ENCODE measurements at places on chromosomes 16 and 17.
A peak's percentile ranks its signal among the peaks of the same experiment; 100 is the strongest.

GRCh38 chr16:74898659-74899058 lies 86.3 kb downstream of the WDR59 start:
- DNase-seq, result no peak

- no peak for DNase-seq
These were observed 3.1 kb downstream of the EPX start for GRCh38 chr17:58195518-58196123.

- no peak for DNase-seq
These were observed 40.4 kb downstream of the ABAT start for GRCh38 chr16:8714807-8715206.

DNA sequence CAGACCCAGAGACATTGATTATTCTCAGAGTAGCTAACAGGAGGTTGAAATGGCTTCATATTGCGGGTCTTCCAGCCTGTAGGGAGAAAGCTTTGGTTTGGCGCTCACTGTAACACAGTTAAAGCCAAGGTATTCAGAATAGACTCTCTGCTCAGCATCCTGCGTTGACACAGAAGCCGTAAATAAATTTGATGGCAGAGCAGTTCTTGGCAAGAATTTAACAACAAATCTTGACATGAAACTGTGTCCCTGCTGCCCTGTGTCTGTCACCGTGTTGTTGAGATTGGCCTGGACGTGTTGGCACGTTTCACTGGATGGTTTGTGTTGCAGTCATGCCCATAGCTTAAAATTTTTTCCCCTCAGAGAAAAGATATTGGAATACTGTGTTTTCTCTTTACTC lies 359.6 kb downstream of the SNX29 start:
- no peak for DNase-seq

- no peak for DNase-seq
These were observed 158.8 kb downstream of the AATF start for GRCh38 chr17:37107406-37108083.

GRCh38 chr17:30104575-30105339 lies 11.9 kb upstream of the NSRP1 start:
- no peak for DNase-seq

DNA sequence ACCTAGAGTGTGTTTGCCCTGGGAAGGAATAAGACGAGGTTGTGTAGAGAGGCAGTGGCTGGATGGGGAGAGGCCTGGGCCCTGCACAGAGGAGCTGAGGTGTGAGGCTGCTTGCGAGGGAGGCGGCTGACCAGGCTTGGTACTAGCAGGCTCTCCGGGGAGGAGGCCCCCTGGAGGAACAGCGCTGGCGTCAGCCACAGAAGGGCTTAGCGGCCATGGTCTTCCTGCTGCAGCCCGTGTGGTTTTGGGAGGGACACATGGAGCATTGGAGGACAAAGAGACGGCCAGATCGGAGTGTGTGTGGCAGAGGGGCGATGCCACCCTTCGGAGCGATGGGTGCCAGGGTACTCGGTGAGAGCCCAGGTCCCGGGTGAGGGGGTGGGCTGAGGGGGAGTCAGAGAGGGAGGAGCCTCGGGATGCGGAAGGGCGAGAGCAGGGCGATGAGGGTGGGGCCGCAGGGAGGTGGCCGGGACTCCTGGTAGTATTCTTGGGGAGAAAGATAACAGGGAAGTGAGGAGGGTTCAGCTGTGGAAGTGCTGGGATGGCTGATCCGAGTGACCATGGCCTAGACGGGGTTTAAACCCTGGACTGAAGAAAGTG lies 8.3 kb downstream of the BANP start:
- no peak for DNase-seq

DNA sequence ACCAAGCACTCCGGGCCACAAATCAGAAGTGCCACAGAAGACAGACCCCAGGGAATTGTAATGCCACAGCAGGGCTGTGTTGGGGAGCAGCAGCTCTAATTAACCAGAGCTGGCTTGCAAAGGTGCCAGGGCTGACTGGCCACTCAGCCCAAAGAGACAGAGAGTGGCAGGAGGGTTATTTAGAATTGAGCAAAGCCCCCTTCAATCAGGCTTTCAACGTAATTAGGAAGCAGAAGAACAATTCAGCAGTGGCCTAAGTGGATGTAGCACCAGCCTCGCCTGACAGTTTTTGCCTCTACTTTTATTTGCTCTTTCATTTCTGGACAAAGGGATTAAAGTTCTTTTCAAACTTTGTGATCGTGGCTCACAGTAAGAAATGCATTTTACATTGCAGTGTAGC lies 278.3 kb upstream of the IRX3 start:
- DNase-seq, result no peak

GRCh38 chr17:892958-893357 lies 86.6 kb downstream of the NXN start:
- no peak for DNase-seq

DNA sequence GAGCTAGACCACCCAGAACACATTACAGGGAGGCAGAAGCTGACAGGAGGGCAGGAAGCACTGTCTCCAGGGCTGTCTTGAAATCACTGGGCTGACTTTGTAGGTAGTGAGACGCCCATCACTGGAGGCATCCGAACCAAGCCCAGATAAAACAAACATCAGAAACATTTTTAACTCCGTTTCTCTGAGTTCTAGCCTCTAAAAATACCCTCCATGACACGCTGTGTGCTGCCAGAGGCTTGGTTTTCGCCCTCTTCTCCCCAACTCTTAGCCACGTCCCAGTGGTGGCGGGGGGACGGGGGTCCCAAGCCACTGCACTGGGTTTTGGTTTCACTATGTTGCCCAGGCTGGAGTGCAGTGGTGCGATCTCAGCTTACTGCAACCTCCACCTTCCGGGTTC lies 1.2 kb downstream of the CEP295NL start:
- DNase-seq, result no peak

DNA sequence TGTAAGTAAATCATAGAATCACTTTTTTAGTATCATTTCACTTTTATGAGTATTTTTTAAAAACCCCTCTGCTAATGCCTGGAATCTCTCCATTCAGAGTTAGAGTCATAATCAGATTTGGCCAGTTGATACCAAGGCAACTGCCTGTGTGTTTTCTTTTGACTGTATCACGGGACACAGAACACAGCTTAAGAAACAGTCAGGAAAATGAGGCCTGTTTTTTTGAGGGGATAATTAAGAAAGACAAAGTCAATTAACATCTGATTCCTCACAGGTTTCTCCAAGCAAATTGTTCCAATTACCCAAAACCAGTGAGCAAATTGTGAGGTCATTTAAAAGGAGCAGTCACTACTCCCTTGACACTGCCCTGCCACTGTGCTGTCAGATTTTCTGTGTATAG lies 944.5 kb upstream of the SOX9 start:
- DNase-seq, result no peak

DNA sequence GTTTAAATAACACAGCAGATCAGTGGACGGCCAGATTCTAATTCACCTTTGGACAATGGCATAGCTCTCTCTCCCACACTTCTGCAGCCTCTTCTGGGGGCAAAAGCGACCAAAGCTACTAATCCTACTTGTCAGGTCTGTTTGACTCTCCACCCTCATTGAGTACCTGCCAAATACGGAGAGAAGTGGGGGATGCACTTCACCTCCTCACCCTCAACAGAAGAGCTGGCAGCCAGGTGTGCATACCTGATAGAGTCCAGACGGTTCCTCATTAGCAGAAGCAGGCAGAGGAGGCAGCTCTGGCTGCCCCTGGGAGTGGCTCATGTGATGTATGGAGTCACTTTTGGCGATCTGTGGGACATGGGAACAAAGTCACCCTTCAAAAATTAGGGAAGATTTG lies 4.9 kb downstream of the DNAH3 start:
- DNase-seq, result no peak

DNA sequence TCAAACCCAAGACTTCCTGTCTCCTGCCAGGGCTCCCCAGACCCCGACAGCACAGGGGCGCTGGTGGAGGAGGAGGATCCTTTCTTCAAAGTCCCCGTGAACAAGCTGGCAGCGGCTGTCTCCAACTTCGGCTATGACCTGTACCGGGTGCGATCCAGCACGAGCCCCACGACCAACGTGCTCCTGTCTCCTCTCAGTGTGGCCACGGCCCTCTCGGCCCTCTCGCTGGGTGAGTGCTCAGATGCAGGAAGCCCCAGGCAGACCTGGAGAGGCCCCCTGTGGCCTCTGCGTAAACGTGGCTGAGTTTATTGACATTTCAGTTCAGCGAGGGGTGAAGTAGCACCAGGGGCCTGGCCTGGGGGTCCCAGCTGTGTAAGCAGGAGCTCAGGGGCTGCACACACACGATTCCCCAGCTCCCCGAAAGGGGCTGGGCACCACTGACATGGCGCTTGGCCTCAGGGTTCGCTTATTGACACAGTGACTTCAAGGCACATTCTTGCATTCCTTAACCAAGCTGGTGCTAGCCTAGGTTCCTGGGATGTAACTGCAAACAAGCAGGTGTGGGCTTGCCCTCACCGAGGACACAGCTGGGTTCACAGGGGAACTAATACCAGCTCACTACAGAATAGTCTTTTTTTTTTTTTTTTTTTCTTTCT lies 8.1 kb downstream of the SERPINF1 start:
- DNase-seq, result no peak

GRCh38 chr17:7215652-7216180 lies 3.9 kb downstream of the DLG4 start:
- no peak for DNase-seq

- DNase-seq, result peak; percentile 73
These were observed 324.7 kb downstream of the SEC14L1 start for GRCh38 chr17:77465358-77466041.

DNA sequence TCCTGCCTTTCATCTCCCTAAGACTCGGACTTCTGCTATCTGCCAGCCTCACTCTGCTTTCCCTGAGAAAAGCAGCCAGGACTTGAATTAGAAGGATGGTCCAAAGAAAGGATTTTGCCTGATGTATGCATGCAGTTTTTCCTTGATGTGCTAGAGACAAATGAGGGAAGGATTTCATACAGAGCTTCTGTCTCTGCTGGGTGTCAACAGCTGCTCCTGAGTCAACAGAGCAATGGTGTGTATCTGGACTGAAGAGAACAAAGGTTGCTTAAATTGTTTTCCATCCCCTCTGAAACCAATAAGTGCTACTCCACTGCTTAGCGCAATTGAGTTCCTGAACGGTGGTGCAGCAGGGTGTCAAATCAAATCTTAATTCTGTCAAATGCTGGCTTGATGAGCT lies 680.6 kb upstream of the C16orf82 start:
- DNase-seq, result no peak

GRCh38 chr16:11432856-11433395 lies 87.7 kb downstream of the RMI2 start:
- DNase-seq, result no peak

DNA sequence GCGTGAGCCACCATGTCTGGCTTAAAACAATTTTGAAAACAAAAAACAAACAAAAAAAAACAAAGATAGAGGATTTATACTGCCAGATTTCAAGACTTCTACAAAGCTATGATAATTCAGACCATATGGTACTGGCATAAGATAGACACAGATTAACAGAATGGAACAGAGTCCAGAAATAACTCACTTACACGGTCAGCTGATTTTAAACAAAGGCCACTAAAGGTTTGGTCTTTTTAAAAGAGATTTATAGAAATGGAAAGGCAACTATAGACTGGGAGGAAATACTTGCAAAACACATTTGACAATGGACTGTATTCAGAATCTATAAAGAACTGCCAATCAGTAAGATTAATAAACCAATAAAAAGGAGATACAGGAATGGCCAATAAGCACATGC lies 48.6 kb upstream of the MNT start:
- no peak for DNase-seq

DNA sequence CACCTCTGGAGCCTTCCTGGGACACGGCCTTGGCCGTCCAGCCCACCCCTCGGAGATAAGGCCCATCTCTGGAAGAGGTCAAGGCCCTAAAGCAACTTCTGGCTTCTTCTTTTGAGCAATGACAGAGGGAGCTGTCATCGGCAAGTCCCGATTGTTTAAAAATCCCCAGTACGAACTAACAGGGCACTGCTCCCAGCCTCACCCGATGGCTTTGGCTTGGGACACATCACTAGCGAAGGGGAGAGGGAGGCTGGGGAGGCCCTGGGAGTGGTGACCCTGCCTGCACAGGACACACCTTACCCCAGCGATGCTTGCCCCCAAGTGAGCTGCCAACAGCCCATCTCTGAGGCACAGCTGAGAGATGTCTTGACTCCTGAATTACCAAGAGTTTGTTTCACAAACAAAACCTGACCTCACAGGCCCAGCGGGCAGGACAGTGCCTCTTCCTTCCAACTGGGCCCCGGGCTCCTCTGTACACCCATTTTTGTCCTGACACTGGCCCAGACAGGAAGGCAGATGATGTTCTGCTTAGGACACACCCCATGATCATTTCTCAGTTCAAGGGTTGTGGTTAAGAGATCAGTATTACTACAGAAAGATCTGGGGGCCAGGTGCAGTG lies 4.8 kb downstream of the SYNGR2 start:
- DNase-seq, result no peak

GRCh38 chr16:4593086-4593485 lies 21.6 kb downstream of the UBALD1 start:
- no peak for DNase-seq

DNA sequence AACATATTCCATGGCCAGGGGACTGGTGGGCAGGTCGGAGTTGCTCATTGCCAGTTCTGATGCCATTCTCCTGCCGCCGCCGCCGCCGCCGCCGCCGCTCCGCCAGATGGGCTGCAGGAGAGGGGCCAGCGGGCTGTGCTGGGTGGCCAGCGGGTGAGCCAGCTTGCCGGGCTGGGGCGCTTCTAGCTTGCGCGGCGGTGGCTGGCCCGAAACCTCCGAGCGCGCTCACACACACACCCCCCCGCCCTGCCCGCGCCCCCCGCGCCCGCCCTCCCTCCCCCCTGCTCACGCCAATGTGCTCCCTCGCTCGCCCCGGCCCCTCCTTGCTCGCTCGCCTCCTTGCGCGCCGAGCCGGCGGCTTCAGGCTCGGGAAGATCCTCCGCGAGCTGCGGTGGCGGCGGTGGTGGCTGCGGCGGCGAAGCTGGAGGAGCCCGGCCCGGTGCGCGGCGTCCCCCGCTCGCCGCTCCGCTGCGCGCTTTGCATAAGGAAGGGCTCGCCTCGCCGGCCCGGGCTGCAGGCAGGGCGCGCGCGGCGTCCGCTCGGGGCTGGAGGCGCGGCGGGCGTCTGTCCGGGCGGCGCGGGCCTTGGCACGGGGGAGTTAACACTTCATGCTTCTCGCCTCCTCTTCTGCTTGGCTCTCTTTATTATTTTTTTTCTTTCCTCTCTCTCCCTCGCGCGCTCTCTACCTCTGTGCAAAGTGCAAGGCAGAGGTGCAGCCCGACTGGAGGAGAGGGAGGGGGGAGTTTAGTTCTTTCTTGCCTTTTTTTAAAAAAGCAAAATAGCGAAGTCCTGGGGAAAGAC lies 500 bp downstream of the MAF start:
- no peak for DNase-seq

DNA sequence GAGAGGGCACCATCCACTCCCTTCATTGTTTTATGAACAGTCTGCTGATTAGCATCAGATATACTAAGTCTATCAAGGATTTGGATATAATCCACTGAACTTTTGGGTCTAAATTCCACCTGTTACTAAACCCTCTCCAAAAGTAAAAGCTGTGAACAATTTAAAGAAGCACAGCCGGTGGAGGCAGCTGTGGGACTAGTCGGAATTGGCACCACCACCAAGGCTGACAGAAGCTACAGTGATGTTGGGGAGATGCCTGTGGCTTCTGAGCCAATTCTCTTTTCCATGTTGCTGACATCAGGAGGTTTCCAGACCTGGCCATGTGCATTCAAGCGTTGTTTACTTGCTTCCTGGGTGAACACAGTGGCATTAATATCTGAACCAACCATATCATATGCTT lies 679.0 kb upstream of the CA10 start:
- DNase-seq, result no peak
